ENCODE measurements at places on chromosomes 11 and 22. TPM values are rescaled to one million over a fixed set of nuclear protein-coding genes. Genes with fewer than 3 reads are reported as not detected.

Gene NAALADL1
- total RNA-seq, result 16.6 TPM

Gene CST6
- total RNA-seq, result 4.4 TPM

Gene PCF11
- 41.0 TPM for total RNA-seq

Gene ZDHHC5
- 30.3 TPM for total RNA-seq

Gene KDELR3
- total RNA-seq, result 1.8 TPM

Gene CSNK2A3
- 2.8 TPM for total RNA-seq

Gene ISX
- not detected for total RNA-seq

Data from bronchial epithelial cell (primary cell).